ENCODE measurements at places on chromosomes 1 and 21. TPM values are rescaled to one million over a fixed set of nuclear protein-coding genes. Genes with fewer than 3 reads are reported as not detected.

SLFNL1 gene
- total RNA-seq = 0.24 TPM

ATAD3C gene
- 1.1 TPM for total RNA-seq

LAMC2 gene
- 1.5 TPM for total RNA-seq

- DNase-seq = no peak
Observed at GRCh38 chr1:201140235-201140940, 13.4 kb upstream of the ASCL5 start.

DNA sequence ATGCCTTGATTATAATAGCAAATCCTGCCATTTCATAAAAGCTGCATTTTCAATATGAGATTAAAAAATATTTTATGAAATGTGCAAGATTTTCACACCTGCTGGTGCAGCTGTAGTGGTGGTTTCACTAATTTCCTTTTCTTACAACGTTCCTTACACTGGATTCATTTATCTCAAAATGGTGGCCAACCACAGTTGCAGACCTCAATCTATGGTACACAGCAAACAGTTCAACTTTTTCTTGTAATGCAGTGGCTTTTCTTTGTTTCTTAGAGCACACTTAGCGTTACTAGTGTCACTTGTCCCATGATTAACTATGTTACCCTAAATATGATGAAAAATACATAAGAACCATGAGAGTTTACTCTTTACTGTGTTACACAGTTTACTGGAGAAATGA, 32.7 kb downstream of the FCER1A start:
- no peak for DNase-seq

GRCh38 chr1:64986903-64987871, 20.8 kb upstream of the JAK1 start:
- peak; percentile 40 for DNase-seq

DNA sequence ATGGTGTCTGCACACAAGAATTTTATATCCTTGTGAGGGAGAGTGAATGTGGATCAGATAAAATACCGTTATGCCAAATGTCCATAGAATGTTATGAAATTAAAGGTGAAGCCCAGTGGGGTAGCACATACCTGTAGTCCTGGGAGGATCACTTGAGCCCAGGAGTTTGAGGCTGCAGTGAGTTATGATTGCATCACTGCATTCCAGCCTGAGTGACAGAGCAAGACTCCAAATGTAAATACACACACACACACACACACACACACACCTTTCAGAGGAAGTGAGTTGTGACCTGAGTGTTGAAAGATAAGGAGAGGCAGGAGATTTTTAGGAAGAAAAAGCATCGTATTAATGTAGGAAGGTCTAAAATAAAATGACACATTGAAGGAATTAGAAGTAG, 28.1 kb upstream of the ZYG11A start:
- no peak for DNase-seq

DNA sequence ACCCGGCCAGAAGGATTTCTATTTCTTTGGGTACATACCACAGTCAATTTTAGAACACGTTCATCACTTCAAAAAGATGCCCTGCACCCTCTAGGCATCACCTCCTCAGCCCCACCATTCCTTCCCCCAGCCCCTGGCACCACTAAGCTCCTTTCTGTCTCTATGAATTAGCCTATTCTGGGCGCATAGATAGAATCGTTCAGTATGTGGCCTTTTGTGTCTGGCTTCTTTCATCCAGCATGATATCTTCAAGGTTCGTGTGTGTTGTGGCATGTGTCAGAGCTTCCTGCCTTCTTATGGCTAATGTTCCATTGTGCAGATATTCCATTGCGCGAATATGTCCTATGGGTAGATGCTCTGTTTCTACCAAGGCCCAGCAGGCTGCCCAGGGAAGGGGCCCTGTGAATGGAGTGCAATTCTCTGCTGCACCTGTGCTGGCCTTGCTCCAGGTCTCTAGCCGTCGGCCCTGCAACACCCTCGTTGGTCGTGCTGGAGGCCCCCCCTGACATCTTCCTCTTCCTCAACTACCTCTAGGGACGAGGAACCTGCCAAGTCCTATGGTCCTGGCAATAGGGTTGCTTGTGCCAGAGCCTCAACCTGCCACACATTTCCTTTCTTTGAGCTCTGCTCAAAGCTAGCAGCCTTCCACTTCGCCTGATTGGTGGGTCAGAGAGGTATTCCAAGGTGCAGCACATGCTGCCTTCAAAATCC, 113.5 kb downstream of the RIPK4 start:
- no peak for DNase-seq

- no peak for DNase-seq
Observed at GRCh38 chr1:28197682-28198415, 21.4 kb upstream of the PTAFR start.

- DNase-seq = peak; percentile 66
Observed at GRCh38 chr1:235100194-235100772, 28.4 kb downstream of the TOMM20 start.

- DNase-seq = no peak
Observed at GRCh38 chr1:27618341-27619082, 14.6 kb upstream of the AHDC1 start.

- no peak for DNase-seq
Observed at GRCh38 chr1:100575406-100575805, 37.5 kb downstream of the GPR88 start.

DNA sequence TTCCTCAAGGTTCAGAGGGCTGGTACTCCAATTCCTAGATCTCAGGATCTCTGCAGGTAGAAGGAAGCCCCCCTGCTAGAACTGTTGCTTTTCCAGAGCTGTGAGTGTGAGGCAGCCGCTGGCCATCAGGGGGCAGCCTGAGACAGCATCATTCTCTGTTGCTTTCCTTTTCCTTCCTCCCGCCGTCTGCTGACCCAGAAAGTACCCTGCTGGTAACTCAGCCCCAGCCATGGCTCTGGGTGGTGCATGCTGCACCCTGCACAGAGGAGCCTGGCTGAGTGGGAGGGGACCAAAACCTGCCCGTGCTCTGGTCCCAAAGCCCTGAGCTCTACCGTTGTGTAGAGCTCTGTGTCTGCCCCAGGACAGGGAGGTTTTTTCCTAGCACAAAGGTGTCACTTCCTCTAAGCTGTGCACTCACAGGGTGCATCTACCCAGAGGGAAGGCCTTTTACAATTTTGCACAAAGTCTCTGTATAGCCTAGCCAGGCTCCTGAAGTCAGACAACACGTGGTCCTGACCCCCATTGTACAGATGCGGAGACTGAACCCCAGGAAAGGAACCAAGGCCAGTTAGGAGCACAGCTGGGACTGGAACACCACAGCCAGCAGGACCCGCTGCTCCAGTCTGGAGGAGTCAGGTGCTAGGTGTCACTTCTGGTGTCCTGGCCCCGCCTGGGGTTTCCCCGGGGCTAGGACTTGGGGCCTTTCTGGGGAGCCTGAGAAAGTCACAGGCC, 5.6 kb upstream of the FAM131C start:
- DNase-seq = peak; percentile 49

GRCh38 chr1:40663324-40664166, 1.9 kb downstream of the RIMS3 start:
- no peak for DNase-seq

GRCh38 chr1:248818505-248819374, 7.0 kb downstream of the SH3BP5L start:
- DNase-seq = no peak

GRCh38 chr1:57489358-57490036, 65.6 kb upstream of the DAB1 start:
- DNase-seq = no peak

GRCh38 chr1:32199043-32199716, 1.2 kb upstream of the CCDC28B start:
- no peak for DNase-seq

Measured in GM12878 (cell line).